Activated CD4-positive, alpha-beta T cell treated with anti-CD3 and anti-CD28 coated beads, Interleukin-2, amount 10 ng/mL, durations not matched to agents 7 days and 5 days (primary cell): ENCODE measurements at places on chromosomes 7 and 10. TPM values are rescaled to one million over a fixed set of nuclear protein-coding genes. Genes with fewer than 3 reads are reported as not detected.

Gene GLI3
- total RNA-seq, result not detected

GRCh38 chr10:131464789-131465188 lies 153.3 kb upstream of the TCERG1L start:
- H3K4me1 ChIP-seq, result no peaks in the 10 kb centered on the region
- DNase-seq, result no peak
- no peaks in the 10 kb centered on the region for H3K36me3 ChIP-seq
- no peak overlapping the region for H3K27ac ChIP-seq

DNA sequence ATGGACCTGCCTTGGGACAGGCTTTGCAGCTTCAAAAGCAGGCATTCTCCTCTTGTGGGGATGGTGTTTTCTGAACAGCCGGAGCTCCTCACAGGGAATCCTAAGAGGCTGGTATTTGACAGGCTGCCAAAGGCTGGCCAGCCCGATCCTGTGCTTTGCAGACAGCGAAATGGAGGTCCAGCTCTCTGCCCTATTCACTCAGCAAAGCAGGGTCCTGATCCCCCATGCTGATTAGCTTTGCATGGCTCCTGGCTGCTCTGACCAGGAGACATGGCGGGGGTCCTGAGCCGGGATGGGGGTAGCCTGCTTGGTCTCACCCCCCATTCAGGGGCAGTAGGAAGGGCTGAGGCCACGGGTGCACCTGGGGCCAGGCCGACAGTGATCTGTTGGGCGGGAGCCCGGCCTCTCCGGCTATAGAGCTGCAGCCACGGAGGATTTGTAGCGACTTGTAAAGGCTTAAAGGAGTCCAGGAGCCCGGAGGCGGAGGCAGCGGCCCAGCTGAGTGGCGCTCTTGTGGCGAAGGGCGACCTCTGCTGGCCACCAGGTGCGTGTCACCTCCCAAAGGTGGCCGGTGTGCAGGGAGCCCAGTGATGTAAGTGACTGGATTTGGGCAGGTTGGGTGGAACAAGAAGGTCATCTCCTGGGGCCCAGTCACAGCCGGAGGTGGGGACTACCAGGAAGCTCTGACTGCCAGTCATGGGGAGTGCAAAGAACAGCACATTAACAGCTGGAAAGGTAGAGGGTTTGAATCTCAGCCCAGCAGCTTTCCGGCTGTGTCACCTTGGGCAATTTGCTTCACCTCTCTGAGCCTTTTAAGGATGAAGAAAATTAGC lies 126.5 kb downstream of the ZMIZ1 start:
- no peak overlapping the region for H3K27ac ChIP-seq
- H3K27me3 ChIP-seq, result no peaks in the 10 kb centered on the region
- DNase-seq, result peak; percentile 76
- no peak overlapping the region for H3K4me3 ChIP-seq
- no peaks in the 10 kb centered on the region for H3K36me3 ChIP-seq

Gene EBLN1
- not detected for total RNA-seq

DNA sequence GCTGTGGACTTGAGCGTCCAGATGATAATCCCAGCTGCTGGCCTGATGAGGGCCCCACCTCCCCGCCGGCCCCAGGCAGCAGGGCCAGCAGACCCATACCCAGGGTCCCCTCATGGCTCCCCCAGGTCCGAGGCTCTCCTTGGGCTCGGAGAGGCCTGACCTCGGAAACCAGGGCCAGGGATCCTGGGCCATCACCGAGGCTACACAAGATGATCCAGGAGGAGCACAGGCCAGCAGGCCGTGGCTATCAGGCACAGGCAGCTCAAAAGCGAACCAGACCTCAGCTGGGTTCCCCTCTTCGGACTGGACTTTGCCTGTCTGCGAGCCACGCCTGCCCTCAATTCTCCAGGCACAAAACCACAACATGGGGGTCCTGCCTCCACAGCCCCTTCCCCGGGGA lies 17.4 kb downstream of the PDGFA start:
- H3K27me3 ChIP-seq, result no peaks in the 10 kb centered on the region
- H3K4me1 ChIP-seq, result peaks cover 3% of the 10 kb centered on the region
- DNase-seq, result no peak
- H3K36me3 ChIP-seq, result no peaks in the 10 kb centered on the region

DNA sequence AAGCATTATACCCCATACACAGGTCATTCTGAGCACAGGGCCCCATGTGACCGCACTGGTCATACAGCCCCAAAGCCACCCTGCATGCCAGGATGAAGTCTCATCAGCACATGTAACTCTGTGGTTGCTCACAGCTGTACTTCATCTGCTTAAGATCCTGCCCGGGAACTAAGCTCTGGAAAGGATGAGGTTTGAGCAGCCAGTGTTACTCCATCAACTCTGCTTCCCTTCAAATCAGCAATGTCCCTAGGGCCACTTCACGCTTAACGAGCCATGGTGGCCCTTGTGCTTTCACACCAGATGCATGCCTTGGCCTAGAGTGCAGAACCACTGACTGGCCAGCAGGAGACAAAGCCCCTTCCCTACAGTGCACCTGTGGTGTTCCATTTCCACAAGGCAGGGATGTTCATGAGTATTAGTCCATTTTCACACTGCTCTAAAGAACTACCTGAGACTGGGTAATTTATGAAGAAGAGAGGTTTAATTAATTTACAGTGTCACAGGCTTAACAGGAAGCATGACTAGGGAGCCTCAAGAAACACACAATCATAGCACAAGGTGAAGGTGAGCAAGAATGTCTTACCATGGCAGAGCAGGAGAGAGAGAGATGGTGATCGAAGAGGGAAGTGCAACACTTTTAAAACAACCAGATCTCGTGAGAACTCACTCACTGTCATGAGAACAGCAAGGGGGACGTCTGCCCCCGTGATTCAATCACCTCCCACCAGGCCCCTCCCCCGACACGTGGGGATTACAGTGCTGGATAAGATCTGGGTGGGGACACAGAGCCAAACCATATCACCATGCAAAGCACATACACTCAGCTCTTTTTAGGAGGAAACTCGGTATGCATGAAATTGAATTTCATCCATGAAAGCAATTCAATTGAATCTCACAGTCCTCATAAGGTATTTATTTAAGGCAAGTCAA lies 149.0 kb upstream of the CDCA7L start:
- no peaks in the 10 kb centered on the region for H3K36me3 ChIP-seq
- H3K4me3 ChIP-seq, result no peak overlapping the region
- H3K4me1 ChIP-seq, result no peaks in the 10 kb centered on the region
- H3K27ac ChIP-seq, result no peak overlapping the region
- peaks cover 4% of the 10 kb centered on the region for H3K27me3 ChIP-seq

Gene FRMD4A
- 0.25 TPM for total RNA-seq

Gene DDC
- total RNA-seq, result not detected

Gene INA
- total RNA-seq, result 0.10 TPM

Gene ACTL6B
- not detected for total RNA-seq

Gene PRSS1
- not detected for total RNA-seq

Gene AGMO
- total RNA-seq, result not detected

Gene ANKRD30A
- not detected for total RNA-seq

DNA sequence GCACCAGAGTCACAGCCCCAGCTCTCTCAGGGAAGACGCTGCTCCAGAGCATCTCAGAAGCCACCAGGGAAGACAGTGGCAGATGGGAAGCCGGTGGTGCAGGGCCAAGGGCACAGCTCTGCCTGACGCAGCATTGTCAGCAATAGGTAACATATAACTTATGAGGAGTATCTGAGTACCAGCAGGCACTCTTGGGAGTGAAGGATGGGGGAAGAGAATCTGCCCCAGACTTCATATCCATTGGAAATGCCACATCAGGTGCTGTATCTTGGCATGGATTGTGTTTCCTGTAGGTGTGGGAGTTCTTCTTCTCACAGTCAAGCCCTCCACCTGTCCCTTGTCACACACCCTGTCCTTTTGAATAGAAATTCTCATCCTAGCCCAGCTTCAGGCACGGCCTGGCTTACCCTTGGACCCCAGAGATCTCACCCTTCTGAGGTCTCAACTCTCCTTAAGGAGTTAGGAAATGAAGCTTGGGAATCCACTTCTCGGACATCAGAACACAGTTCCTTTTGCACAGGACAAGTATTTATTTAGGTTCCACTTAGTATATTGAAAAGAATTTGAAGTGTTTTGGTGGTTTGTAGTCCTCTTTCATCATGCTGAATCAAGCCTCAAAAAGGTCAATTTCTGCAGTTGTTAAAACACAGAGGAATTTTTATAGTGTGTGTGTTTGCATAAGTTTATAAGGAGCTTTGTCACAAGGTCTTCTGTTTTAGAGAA lies 9.9 kb downstream of the EPDR1 start:
- H3K4me1 ChIP-seq, result no peaks in the 10 kb centered on the region
- H3K36me3 ChIP-seq, result no peaks in the 10 kb centered on the region
- no peak overlapping the region for H3K4me3 ChIP-seq
- H3K27ac ChIP-seq, result no peak overlapping the region
- DNase-seq, result no peak

DNA sequence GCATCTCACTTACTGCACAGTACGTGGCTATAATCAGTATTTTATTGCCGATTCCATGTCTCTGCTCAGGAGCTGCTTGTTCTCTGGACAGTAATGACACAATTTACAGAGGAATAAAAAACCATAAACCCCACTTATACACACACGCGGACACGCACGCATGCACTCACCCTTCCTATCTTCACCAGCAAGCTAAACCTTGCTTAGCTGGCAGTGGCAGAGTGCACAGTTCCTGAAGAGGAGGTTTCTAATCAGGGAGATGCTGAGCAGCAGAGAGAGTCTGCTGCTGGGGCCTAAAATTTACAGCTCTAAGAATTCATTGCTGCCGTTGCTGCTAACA lies 66.3 kb downstream of the SND1 start:
- DNase-seq, result no peak
- H3K36me3 ChIP-seq, result peaks cover 54% of the 10 kb centered on the region
- peaks cover 3% of the 10 kb centered on the region for H3K4me1 ChIP-seq
- H3K27ac ChIP-seq, result no peak overlapping the region
- H3K27me3 ChIP-seq, result no peaks in the 10 kb centered on the region

- no peaks in the 10 kb centered on the region for H3K27me3 ChIP-seq
- no peak overlapping the region for H3K27ac ChIP-seq
- no peak overlapping the region for H3K4me3 ChIP-seq
- H3K4me1 ChIP-seq, result no peaks in the 10 kb centered on the region
Measured at GRCh38 chr7:114589436-114589835, 174.8 kb downstream of the FOXP2 start.

- no peak for DNase-seq
- no peak overlapping the region for H3K4me3 ChIP-seq
- H3K27ac ChIP-seq, result no peak overlapping the region
- no peaks in the 10 kb centered on the region for H3K27me3 ChIP-seq
- peaks cover 5% of the 10 kb centered on the region for H3K36me3 ChIP-seq
Measured at GRCh38 chr10:60203993-60204618, 185.6 kb downstream of the ANK3 start.

GRCh38 chr10:77548157-77548556 lies 89.5 kb downstream of the KCNMA1 start:
- H3K4me3 ChIP-seq, result no peak overlapping the region
- H3K27ac ChIP-seq, result no peak overlapping the region
- peaks cover 1% of the 10 kb centered on the region for H3K27me3 ChIP-seq
- no peaks in the 10 kb centered on the region for H3K36me3 ChIP-seq
- H3K4me1 ChIP-seq, result no peaks in the 10 kb centered on the region

DNA sequence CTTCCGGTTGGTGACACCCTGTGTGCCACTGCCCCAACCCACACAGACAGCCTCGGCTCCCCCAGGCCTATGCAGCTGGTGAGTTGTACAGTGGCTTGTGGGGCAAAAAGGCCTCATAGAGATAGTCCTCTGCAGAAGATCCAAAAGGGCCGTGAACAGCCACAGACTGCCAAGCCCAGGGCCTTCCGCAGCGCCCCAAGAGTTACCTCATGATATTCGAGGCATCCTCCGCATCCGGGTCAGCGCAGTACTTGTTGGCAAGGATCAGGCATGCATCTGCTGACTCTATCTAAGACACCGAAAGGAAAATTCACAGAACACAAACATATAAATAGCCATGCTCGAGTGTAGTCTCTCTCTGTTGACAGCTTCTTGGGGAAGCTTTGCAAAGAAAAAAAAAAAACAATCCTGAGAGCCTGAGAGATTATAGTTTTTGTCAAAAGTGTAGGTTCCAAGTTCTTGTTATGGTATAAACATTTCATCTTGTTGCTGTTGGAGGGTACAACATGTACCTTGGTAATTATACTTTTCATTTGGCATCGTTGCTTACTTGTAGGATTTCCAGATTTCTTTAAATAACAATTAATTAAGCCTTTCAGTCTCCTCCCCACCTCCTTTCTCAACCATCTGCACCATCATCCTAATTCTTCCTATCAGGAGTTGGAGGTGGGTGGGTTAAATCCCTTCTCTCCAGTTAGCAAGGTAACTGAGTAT lies 553.0 kb downstream of the KCNMA1 start:
- H3K27ac ChIP-seq, result no peak overlapping the region
- no peaks in the 10 kb centered on the region for H3K4me1 ChIP-seq
- H3K27me3 ChIP-seq, result no peaks in the 10 kb centered on the region
- DNase-seq, result no peak
- no peaks in the 10 kb centered on the region for H3K36me3 ChIP-seq

Gene LMOD2
- not detected for total RNA-seq

- no peaks in the 10 kb centered on the region for H3K27me3 ChIP-seq
- no peak overlapping the region for H3K4me3 ChIP-seq
Measured at GRCh38 chr7:32670110-32671025, 175.1 kb downstream of the AVL9 start.

GRCh38 chr7:122463631-122464030 lies 159.1 kb upstream of the FEZF1 start:
- DNase-seq, result no peak
- H3K4me1 ChIP-seq, result no peaks in the 10 kb centered on the region
- H3K4me3 ChIP-seq, result no peak overlapping the region
- H3K27me3 ChIP-seq, result no peaks in the 10 kb centered on the region
- no peaks in the 10 kb centered on the region for H3K36me3 ChIP-seq

GRCh38 chr10:7243873-7244272 lies 167.0 kb downstream of the SFMBT2 start:
- peak; percentile 35 for DNase-seq
- peak overlapping the region; percentile 35 for H3K4me3 ChIP-seq
- H3K27me3 ChIP-seq, result no peaks in the 10 kb centered on the region
- H3K36me3 ChIP-seq, result peaks cover 64% of the 10 kb centered on the region

Gene PRKAG2
- 32.3 TPM for total RNA-seq

DNA sequence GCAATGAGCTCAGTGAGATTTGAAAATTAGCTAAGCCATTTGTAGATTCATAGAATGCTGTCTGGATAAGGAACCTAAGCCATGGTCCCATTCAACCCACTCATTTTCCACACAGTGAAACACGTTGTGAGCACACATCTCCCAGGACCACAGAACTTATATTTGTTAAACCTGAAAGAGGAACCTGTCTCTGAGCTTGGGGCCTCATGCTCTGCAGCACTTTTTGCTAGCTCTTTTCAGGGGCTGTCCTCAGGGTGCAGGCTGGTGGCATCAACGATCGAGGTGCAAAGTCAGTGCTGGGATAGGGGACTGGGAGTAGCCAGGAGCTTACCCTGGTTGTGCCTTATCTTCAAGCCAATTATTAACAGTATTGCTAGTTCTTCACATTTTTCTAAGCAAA lies 11.9 kb downstream of the HECW1 start:
- no peaks in the 10 kb centered on the region for H3K27me3 ChIP-seq
- no peak overlapping the region for H3K4me3 ChIP-seq
- H3K36me3 ChIP-seq, result no peaks in the 10 kb centered on the region
- H3K27ac ChIP-seq, result no peak overlapping the region
- DNase-seq, result no peak

Gene SEMA4G
- total RNA-seq, result 1.1 TPM
